ENCODE measurements at places on chromosomes 1 and 21. TPM values are rescaled to one million over a fixed set of nuclear protein-coding genes. Genes with fewer than 3 reads are reported as not detected.

Gene INSRR
- total RNA-seq = not detected

GRCh38 chr1:189656628-189657530 lies 820.8 kb downstream of the BRINP3 start:
- DNase-seq = no peak

Gene PCP4
- total RNA-seq = not detected

DNA sequence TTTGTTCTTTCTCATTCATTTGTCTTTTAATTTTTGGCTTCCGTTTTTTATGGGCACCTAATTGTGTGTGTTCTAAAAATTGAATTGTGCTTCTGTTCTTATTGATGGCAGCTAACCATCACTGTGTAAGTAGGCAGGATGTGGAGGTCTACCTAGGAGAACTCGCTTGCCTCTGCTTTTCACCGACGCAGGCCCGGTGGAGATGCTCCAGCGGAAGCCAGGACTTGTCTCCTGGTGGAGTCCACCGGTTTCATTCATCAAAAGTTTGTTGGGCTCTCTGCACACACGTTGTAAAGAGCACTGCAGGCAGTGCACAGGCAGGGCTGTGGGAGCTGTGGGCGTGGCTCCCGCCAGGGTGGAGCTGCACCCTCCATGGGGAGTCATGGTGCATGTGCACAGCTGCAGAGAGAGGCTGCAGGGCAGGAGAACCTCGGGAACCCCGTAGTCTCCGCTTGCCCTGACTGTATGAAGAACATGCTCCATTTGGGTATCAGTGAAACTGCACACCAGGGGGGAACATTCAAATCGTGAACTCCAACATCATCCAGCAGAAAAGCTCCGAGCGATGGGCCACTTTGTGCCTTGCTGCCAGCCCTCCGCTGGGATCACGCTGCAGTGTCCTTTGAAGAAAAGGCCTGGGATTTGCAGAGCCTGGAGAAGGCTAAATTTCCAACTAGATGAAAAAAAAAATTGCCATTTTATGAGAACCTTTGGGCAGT lies 6.0 kb upstream of the C1orf174 start:
- no peak for DNase-seq

DNA sequence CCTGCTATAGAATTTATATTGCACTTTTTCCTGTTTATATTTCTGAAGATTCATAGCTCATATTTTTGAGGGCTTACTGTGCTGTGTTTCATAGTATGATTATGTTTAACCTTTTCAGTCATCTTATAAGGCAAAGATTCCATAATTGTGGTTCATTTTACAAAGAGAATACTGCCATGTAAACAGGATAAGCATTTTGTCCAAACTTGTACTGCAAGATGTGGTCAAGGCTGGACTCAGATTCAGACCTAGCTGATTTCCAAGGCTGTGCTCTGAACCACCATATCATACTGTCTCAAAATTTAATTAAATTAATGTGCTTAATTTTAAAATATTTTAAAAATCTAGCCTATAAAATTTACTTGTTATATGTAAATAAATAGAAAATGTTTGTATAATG lies 31.4 kb downstream of the STXBP3 start:
- no peak for DNase-seq

Gene ILDR2
- not detected for total RNA-seq

GRCh38 chr1:237671262-237671661 lies 219.5 kb downstream of the ZP4 start:
- DNase-seq = no peak

- DNase-seq = no peak
These were observed 145.4 kb upstream of the KCTD3 start for GRCh38 chr1:215421744-215422143.

Gene CCDC17
- not detected for total RNA-seq
